AG20443 (cell line): ENCODE measurements at places on chromosomes 2 and 18.

- DNase-seq = no peak
Measured at GRCh38 chr2:24262421-24262970, 87.6 kb downstream of the FAM228A start.

DNA sequence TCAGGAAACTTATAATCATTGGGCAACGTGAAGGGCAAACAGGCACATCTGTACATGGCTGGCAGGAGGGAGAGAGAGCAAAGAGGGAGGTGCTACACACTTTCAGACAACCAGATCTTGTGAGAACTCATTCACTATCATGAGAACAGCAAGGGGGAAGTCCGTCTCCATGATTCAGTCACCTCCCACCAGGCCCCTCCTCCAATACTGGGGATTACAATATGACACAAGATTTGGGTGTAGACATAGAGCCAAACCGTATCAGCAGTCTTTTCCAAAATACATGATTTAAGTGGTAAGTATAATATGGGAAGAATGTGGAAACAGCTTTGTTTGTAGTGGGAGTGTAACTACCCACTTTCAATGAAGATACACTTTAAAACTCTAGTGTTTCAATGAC is 65.0 kb downstream of the EPB41L5 start:
- no peak for DNase-seq

DNA sequence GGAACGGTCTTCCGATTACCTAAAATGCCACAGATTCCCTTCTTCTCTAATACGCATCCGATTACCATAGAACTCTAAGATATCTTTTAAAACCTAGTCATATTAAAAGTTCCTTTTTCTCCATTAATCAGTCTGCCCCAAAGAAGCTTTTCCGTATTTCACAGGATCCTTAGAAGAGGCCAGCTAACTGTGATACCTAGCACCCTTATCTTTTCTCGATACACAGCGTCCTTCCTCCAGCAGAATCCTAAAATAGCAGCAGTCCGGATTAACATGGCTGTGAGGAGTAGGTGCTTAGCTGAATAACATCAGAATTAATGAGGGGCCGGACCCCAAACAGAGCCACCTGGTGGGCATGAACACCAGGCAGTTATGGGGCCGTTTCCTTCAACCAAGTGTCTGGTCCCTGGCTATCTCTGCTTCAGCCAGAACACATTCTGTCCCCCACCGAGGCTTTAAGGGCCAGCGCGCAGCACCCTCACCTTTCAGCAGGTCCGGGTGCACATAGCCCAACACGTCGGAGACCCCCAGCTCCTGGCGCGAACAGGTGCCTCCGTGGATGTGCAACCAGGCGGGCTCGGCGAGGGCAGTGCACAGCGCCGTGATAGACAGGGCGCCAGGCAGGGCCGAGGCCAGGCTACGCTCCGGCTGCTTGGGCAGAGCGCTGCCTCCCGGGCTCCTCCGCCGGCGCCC is 995 bp downstream of the TMEM127 start:
- peak; percentile 26 for DNase-seq

DNA sequence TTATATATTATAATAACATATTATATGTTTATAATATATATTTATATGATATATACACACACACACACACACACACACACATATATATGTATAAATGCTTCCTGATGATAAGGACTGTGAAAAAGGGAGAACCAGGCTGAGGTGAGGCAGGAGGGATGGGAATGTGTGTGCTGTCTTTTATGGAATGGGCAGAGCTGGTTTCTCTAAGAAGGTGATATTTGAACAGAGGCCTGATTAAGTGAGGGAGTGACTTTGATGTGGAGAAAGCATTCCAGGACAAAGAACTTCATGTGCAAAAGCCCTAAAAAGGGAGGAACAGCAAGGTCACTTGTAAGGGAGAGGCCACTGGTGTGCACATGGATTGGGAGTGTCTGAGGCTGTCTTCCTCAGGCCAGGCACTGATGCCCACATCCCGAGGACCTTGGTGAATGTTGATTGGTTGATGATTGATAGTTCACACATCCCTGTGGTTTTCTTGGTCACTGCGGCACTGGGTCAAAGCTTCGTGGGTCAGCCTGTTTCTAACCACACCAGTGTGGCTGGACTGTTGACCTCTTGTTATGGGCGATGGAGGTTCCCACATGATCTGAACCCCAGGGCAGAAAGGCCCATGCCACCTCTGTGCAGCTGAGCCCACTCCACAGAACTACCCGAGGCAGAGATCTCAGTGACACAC is 196.9 kb downstream of the MYCN start:
- DNase-seq = no peak

- peak; percentile 54 for DNase-seq
Measured at GRCh38 chr2:174013315-174013751, 48.2 kb upstream of the SP3 start.

- DNase-seq = no peak
Measured at GRCh38 chr2:234429265-234429664, 67.6 kb downstream of the ARL4C start.

DNA sequence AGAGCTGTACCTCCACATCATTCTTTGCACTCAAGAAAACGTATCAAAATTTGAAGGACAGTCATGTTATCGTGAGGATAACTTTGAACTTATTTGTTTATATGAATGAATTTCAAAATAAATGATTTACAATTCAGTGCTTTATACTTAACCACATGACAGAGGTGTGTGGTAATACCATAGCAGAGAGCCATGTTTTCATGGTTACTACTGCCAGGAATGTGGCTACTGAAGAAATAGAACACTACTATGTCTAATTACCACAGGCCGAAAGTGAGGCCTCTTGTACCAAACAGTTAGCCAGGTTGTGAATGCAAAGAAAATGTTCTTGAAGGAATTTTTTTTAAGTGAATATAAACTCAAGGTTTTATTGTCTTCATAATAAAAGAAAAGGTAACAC is 49.2 kb downstream of the AAK1 start:
- DNase-seq = peak; percentile 49

- no peak for DNase-seq
Measured at GRCh38 chr2:213079756-213080155, 71.7 kb downstream of the IKZF2 start.

DNA sequence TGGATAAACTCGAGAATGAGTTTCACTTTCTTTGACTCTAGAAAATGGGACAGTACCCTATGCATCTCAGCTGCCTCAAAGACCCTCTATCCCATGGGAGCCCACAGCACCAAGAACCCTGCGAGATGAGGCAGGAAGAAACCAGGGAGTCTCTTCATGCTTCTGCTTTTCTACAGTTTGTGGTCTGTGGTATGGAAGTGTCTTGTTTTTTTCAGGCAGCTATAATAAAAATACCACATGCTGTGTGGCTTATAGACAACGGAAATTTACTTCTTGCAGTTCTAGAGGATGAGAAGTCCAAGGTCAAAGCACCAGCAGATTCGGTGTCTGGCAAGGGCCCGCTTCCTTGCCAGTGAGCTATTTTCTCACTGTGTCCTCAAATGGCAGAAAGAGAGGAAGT is 257.9 kb downstream of the SUCLG1 start:
- DNase-seq = no peak

GRCh38 chr2:238467792-238468191 is 41.1 kb downstream of the ASB1 start:
- DNase-seq = no peak

GRCh38 chr2:11175293-11175795 is 20.1 kb downstream of the SLC66A3 start:
- DNase-seq = peak; percentile 65

DNA sequence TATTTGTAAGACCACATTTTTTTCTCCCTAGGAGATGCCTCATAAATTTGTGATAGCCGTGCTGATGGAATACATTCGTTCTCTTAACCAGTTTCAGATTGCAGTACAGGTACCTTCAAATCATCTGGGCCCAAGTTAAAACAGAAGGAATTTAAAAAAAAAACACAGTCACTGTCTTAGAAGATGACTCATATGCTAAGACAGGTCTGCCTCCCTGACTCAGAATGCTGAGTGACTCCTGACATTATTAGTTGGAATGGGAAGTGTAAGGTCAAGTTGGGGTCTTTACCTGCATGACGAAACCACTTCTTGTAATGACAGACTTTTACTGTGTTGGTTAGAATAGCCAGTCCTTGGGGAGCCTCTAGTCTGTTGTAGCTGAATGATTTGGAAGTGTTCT is 26.3 kb downstream of the RMC1 start:
- peak; percentile 44 for DNase-seq
